Activated CD8-positive, alpha-beta memory T cell treated with anti-CD3 and anti-CD28 coated beads for 24 hours (primary cell): ENCODE measurements at places on chromosomes 7 and 10.

- no peak for DNase-seq
Observed at GRCh38 chr7:69659983-69660382, 61.7 kb downstream of the AUTS2 start.

- no peak for DNase-seq
Observed at GRCh38 chr10:88586462-88586861, at the start of gene LIPJ. TSS of gene LIPJ (plus strand) at chr10:88586762. CDS start at chr10:88590688, 3,926 bp downstream.

- DNase-seq: no peak
Observed at GRCh38 chr10:106917452-106918055, 247.0 kb downstream of the SORCS1 start.

DNA sequence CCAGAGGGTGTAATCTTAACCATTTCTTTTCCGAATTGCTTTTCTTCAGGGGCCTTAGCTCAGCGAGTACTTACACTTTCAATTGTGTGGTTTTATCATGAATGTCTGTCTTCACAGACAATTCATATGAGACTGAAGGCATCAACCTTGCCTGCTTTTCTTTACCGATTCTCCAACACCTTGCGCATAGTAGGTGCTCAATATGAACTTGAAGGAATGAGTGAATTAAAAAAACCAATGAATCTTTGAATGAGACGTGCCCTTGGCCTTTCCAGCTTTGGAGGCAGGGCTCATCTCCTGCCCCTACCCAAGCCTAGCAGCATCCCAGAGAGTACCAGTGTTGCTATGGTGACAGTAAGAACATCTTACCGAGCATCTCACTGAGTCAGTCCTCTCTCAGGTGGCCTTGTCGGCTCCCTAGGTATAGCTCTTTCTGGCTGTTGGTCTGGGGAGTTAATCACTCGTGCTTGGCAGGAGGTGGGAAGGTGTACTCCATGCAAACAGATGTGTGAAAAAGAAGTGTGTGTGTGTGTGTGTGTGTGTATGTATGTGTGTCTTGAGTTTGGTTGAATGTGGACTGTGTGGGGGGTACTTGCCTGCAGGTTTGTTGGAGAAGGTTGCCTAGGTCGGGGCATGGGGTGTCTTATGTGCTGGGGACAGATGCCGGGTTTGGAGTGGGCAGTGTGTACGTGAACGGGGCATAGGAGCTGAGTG, 107.7 kb downstream of the C10orf105 start:
- DNase-seq: no peak

GRCh38 chr7:30562498-30562897, 32.2 kb upstream of the GARS1 start:
- DNase-seq: no peak

DNA sequence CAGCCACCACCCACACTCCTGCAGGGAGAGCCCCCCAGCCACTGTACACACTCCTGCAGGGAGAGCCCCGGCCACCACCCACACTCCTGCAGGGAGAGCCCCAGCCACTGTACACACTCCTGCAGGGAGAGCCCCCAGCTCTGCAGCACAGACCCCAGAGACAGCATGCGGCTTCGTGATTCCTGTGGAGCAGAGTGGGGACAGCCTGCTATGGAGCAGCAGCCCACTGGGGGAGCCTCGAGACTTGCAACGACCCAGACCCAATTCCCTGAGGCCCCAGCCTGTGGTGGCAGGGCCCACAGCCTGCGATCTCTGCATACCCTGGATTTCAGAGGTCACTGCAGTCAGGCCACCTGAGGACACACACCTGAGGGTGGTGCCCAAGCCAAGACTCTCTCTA, 523.1 kb downstream of the DNAJB6 start:
- no peak for DNase-seq

DNA sequence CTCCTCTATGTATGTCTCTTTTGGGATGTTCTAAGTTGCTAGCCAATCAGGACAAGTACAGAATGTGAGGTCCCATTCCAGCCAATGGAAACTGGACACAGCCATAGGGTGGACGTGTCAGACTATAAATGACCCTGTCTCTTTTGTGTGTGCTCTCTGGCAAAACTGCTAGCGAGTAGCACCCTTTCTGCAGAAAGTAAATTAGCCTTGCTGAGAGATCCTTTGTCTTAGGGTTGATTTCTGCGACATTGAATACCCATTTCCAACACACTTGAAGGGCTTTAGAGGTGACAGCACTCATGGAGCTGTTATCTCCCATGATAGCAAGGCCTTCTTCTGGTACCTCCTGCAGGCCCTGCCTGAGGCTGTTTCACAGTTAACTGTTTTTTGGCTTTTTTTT, 107.5 kb downstream of the CCNY start:
- DNase-seq: no peak

DNA sequence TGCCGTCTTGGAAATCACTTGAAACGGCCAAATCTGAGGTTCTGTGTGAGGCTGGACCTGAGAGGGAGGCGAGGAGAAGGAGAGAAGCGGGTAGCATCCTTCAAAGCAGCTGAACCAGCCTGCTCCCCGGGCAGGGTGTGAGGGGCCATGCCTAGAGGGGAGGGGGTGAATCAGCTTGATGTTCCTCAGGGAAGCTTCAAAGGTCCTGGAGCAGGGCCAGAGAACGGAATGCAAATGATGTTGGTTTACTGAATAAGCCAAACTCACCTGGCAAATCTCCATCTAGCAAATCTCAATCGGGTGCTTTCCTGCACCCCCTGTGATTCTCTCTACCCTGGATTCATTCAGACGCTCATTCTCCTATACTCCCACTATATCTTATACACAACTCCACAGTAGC, 226.9 kb downstream of the WDR11 start:
- DNase-seq: no peak

- no peak for DNase-seq
Observed at GRCh38 chr7:149102666-149103065, 12.1 kb upstream of the ZNF786 start.

- no peak for DNase-seq
Observed at GRCh38 chr7:115953592-115954255, 76.8 kb downstream of the TFEC start.

GRCh38 chr10:130422366-130423324, 286.5 kb downstream of the GLRX3 start:
- DNase-seq: no peak

GRCh38 chr7:134362587-134363483, 46.1 kb upstream of the SLC35B4 start:
- no peak for DNase-seq

DNA sequence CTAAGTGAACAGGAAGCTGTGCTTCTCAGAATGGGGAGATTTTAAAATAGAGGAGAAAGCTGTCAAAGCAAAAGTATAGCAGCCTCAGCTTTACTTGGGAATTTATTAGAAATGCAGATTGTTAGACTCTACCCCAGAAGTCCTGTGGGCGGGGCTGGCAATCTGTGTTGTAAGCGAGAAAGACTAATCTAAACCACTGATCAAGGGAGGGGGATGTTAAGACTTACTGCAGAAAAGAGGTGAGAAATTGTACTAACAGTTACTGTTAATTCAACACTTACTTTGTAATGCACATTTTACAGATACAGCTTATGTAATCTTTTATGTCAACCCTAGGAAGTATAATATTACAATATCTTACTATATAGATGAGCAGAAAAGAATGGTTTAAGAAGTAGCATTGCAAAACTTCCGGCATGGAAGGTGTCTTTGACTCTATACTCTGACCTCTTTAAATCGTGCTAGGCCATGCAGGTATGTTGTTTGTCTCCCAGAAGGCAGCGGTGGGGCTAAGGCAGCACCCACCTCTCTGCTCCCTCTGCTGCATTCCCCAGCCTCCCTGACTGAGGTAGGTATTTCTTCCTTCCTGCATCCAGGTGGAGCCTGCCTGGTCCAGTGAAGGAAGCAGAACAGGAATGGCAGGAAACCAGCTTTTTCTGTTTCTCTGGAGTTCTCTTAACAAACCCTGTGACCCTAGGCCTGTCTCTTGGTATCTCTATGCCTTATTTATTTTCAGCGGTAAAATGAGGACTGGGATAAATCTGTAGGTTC, 462.2 kb downstream of the AUTS2 start:
- DNase-seq: no peak

- DNase-seq: no peak
Observed at GRCh38 chr7:57414415-57414814, 35.6 kb upstream of the ZNF716 start.

DNA sequence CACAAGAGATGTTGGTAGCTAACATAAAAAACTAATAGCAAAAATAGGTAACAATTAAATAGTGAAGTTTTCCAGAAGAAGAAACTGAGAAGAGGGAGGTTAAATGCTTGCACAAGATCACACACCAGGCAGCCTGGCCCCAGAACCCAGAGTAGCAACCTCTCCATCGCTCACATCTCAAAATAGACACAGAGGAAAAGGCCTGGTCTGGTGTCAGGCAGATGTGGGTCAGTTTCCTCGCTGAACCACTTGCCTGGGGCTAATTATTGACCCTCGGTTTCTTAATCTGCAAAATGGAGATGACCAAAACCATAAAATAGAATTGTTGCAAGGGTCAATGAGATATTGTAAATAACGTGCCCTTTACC, 44.5 kb upstream of the STK17A start:
- no peak for DNase-seq

DNA sequence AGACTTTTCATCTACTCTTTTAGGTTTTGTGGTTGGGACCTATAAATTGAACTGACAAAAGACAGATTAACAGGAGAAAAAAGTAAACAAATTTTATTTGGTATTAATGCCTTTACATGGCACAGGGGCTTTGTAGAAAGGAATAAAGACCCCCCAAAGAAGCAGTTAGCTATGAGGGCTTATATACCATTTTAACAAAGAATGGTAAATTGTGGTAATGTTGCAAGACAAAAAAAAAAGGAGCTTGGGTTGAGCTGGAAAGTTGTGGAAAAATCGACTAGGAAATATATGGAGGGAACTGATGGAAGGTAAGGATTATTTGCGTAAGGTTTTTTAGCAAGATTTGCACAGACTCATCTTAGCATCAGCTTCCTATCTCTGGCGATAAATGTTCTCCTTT, 84.6 kb downstream of the JCAD start:
- no peak for DNase-seq

- DNase-seq: peak; percentile 75
Observed at GRCh38 chr10:21517134-21518031, 8.1 kb downstream of the SKIDA1 start.

GRCh38 chr7:50448823-50449222, 1.3 kb downstream of the FIGNL1 start:
- no peak for DNase-seq

DNA sequence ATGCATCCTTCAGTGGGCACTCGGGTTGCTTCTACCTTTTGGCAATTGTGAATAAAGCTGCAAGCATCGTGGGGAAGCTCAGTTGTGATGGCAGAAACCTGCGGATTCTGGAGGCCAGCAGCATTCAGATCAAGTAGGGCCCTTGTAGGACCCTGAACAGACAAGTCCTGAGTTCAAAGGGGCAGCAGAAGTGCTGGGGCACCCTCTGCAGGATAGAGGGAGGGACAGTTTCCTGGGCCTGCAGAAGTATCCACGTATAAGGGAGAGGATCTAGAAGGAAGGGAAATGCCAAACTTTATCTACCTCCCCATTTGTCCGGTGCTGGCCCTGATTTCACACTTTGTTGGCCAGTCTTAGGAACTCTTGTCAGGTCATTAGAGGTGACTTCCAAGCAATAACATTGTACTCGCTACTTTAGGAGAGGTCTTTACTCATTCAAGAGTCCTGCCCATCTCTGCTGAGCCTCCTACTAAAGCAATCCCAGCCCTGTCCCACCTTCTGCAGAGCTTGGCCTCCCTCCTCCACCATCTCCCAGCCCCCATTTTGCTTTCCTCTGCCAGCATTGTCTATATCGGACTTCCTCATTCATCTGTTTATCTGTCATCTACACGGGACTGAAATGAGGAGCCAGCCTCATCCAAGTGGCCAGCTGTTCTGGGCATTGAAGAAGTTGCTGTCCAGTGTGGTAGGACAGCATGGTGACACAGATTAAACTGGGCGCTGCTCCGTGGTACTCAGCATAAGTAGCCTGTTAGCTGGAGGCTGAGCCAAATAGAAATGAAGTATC, 26.6 kb upstream of the R3HCC1L start:
- DNase-seq: peak; percentile 1

- no peak for DNase-seq
Observed at GRCh38 chr7:131961054-131961680, 404.7 kb upstream of the PODXL start.

DNA sequence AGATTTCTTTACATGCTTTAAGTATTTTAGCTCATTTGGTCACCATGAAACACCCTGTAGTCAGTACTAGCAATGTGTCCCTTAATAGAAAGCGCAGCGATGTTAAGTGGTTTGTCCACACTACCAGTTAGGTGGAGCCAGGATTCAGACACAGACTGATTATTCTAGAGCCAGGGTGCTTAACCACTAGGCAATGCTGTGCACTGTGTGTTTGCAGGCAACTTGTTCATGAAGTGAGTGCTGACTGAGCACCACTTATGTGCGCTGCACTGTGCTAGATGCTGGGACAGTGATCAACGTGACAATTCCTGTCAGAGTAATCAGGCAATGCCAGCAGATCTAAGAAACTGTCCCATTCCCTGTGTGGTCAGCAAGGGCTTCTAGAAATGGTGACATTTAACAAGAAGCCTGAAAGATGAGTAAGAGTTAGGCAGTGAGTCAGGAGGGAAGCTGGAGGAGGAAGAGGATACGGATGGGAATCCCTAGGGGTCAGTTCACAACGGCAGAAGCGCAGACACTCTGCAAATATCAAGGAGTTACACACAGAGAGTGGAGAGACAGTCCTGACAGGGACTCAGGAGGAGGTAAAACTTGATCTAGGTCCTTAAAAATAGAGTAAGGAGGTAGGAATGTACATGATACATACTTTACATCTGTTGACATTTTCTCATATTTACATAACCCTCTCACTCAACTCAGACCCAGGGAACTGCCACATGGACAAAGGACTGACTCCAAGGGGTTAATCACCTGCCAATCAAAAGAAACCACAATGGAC, 69.7 kb upstream of the EGR2 start:
- no peak for DNase-seq

DNA sequence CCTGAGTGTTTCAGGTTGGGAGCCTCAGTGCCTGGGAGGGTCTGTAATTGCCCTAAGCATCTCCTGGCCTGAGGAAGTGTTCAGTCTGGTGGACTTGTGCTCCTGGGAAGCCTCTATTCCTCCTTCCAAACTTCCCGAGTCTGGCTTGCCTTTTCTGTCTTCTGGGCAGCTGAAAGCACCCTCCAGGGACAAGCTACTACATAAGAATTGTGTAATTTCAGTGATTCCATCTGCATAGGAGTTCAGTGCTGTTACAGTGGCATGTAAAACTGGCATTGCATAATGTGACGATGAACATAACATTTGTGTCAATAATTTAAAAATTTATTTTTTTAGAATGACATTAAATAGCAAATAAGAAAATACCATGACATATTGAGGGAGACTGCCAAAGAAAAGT, 109.3 kb downstream of the AOAH start:
- DNase-seq: no peak

- no peak for DNase-seq
Observed at GRCh38 chr10:11225935-11226334, 208.3 kb downstream of the CELF2 start.

GRCh38 chr7:107065929-107066247, 21.4 kb downstream of the PRKAR2B start:
- DNase-seq: no peak
